ENCODE measurements at places on chromosomes 12 and 14. TPM values are rescaled to one million over a fixed set of nuclear protein-coding genes. Genes with fewer than 3 reads are reported as not detected.
A peak's percentile ranks its signal among the peaks of the same experiment; 100 is the strongest.

The DDN gene
- total RNA-seq, result 0.56 TPM

The TSHR gene
- total RNA-seq, result not detected

The GLS2 gene
- total RNA-seq, result 0.65 TPM

DNA sequence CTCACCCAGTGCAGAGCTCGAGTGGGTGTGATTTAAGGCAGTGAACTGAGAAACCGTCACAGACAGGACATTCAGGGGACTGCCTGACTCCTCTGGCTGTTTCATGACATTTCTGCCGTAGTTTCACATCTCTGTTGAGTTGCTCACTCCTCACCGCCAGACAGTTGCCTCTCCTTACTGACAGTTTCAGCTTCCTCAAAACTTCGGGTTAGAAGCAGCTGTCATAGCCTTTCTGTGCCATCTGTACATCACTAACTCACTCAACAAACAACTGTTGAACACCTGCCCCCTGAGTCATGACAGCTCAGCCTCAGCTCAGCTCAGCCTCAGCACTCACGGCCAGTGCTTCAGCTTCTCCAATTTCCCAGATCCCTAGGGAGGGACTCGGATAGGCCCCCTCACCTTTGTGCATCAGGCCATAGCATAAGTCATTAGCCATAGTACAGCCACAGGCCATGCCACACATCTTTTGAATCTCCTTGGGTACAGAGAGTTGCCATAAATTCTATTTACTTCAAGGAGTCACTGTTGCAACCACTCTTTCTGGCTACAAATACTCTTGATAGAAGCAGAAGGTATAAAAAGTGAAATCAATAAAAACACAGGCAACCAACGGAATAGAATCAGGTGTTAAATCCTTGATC, 6.2 kb upstream of the SLC15A4 start:
- peak; percentile 1 for DNase-seq

- DNase-seq, result no peak
These were observed 439.4 kb upstream of the DCN start for GRCh38 chr12:91622037-91622436.

All from foreskin keratinocyte (primary cell).